NCI-H524 (cell line): ENCODE measurements at places on chromosomes 5 and 9.

DNA sequence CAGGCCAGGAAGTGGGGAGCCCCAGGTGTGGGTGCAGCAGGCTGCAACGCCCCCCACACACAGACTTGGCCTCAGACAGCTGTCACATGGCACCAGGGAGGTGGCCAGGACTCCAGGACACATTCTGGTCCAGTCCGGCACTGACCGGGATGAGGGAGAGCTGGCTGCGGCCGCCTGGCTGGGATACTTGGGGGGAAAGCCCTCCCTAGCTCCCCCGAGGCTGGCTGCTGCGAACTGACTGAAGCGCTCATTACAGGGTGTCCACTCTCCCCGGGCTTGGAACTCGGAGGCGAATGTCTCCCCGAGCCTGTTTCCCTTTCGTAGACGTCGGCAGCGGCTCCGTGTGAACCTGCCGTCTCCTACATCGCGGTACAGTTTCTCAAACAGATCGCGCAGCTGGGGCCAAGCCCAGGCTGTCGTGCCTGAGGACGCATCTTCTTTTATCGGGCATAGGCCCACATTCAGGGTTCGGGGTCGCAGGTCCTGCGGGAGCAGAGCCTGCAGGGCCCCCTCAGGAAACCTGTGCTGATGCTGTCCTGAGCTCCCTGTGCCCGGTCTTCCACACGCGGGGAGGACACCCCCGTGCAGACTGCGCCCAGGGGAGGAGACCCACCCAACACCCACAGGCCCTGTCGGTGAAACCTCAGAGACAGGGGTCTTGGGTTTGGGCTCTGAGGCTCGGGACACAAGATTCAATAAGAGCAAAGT is 19.8 kb downstream of the NACC2 start:
- no peak for DNase-seq

DNA sequence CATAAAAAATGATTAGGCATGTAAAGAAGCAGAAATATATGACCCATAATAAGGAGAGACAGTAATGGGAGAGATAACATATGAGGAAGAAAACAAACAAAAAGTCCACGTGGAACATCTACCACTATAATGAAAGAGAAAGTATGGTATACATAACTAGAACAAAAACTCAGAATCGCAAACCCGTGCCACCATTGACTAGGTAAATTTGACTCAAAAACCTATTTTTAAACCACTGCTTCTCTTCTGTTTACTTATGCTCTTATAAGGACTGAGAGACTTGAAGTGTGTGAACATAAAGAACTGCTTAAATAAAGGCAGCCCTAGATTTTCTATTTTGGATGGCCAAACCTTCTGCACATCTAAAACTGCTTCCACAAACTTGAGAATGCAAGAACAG is 330.7 kb downstream of the CAAP1 start:
- no peak for DNase-seq

DNA sequence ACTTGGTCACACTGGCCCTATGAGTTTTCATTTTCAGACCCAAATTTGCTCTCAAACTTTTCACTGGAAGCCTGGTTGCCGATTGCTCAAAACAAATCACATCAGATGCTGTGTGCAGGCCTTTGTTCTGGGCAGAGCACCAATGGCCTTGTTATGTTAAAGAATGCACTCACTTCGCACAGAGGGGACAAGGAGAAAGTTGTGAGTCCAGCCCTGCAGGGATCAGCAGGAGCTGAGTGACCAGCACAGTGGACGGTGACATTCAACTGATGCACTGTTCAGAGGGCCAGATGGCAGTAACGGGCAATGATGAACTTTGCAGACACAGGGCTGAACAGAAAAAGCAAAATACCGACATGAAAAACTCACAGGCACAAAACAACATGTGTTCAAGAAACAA is 86.1 kb downstream of the BARX1 start:
- DNase-seq, result no peak

- no peak for DNase-seq
These were observed 85.9 kb downstream of the ICE1 start for GRCh38 chr5:5508391-5508790.

DNA sequence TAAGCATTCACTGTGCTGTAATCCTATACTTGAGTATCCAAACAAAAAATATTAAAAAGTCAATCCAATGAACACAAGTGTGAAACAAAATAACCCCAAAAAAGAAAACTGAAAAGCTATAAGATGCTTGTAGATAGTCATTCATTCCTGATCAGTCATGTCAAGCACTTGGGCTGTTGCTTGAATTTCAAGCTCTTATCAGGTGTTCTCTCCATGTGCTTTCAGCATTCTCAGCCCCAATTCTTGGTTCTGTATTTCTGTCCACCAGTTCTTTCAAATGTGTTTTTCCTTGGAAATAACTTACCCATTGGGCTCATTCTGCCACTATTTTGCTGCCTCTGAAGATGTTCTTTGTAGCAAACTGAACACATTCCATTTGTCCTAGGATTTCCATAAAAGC is 4.7 kb downstream of the ZFAND5 start:
- DNase-seq, result no peak

DNA sequence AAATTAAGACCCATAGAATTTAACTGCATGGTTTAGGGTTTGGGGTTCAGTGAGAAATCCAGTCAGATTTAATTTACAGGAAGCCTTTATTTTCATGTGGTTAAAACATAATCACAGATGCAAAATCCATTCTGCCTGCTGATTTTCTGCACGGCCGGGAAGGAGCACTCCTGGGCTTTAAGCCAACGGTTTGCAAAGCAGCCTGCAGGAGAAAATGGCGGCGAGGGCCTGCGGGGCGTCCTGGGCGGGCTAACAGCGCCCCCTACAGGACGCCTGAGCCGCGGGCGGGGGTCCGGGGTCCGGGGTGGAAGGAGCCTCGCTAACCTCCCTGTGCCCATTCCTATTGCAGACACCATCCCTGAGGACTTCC is 47.6 kb downstream of the THBS4 start:
- peak; percentile 88 for DNase-seq
